ENCODE measurements at places on chromosomes 13 and 19.

DNA sequence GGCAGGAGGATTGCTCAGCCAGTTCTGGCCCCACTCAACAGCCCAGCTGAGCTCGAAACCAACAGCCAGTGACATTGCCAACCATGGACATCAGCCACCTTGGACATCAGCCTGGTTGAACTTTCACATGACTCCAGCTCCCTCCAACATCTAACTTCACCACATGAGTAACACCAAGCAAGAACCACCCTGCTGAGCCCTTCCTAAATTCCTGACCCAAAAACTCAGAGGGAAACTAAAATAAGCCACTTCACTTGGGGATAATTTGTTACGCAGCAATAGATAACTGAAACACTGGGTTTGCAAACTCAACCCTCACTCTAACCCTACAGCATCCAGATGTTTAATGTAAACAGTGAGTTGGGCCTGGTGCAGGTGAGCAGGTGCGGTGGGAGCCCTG, 10.7 kb upstream of the LRFN3 start:
- DNase-seq: no peak

DNA sequence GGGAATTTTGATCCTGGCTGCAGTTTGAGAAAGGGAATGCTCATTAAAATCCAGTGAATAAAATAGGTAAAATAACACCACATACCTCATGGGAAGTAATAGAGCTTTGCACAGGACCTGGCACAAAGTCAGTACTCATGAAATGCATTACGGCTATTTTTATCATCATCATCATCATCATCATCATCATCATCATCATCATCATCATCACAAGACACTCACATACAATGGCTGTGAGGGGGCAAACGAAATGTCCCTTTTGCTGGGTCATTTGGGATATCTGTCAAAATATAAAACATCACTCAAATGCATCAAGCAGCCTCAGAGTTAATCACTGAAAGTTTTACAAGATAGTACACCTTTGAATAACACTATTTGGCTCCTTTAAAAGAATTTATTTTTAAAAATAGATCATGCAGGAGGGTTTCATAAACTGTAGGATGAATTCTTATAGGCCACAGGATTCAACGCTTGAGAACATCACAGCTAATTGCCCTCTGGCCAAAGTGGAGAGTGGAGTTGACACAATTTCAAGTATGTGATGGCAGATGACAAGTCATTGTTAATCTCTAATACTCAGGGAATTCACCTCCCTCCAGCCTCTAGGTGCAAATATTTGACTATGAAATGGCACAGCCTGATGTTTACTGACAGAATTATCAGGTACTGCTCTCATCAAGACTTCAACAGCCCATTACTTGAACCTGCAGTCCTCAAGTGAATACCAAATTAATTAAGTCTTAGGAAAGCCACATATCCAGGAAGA, 14.2 kb upstream of the ZNF599 start:
- no peak for DNase-seq

DNA sequence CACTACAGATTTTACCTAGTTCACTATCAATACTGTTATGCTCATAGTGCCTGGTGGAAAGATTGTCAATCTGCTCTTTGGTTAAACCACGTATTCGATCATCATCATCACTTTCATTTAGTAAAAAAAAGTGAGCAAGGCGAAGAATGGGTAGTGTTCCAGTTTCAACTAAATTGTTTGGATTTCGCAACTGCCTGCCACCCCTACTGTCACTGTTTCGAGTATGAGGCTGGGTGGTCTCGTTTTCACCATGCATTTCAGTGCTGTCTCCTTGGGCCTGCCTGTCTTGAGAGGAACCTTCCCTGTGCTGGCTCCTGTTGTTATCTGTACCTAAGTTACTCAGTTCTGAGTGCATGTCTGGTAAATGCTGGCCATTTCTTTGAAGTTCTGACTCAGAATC, 8.1 kb downstream of the RNF6 start:
- DNase-seq: no peak

GRCh38 chr19:30423481-30423880, 51.3 kb downstream of the ZNF536 start:
- DNase-seq: peak; percentile 83

DNA sequence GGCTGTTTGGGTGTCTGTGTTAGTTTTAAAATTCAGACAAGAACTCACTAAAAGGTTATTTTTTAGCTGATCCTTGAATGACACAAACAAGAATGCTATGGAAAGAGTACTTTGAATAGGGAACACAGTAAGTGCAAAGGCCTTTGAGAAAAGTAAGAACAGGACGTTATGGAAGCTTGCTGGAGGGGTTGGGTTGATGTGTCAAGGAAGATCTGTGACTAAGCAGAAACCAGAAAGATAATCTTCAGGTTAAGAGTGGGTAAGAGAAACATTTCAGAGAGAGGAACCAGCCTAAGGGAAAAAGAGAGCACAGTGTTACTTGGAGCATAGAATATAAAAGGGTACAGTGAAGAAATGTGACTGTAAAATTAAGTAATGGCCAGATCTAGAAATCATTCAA, 41.2 kb upstream of the TRPC4 start:
- no peak for DNase-seq

DNA sequence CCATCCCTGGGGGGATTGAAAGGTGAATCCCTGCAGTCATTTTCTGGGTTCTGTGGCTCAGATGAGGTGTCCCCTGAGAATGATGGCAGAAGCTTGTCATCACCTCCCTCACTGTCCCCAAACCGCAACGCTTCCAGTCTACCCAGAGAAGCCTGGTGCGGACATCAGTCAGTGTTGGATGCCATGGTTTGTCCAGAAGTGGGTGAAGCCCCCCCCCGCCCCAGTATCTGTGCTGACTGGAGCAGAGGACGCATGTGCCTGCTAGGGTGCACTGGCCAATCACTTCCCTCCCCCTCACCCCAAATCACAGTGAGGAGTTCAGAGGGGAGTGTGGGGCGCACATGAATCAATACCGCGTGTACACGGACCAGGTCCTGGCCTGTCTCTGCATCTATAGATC, 150.5 kb downstream of the TEX29 start:
- no peak for DNase-seq

DNA sequence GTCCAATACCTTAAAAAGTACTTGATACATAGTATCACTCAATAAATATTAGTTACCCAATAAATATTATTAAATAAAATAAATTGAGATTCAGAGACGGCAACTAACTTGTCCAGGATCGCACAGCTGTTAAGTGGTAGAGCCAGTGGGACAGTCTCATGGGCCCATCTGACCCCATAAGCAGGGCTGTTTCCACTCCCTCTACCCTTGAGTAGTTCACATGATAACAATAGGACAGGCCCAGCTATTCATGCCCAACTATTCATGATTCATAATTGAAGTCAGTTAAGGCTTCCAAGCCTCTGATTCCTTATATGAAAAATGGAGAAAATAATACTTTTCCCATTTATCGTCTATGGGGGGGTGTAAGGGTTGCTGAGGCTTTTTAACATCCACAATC, 78.2 kb downstream of the C13orf42 start:
- no peak for DNase-seq

DNA sequence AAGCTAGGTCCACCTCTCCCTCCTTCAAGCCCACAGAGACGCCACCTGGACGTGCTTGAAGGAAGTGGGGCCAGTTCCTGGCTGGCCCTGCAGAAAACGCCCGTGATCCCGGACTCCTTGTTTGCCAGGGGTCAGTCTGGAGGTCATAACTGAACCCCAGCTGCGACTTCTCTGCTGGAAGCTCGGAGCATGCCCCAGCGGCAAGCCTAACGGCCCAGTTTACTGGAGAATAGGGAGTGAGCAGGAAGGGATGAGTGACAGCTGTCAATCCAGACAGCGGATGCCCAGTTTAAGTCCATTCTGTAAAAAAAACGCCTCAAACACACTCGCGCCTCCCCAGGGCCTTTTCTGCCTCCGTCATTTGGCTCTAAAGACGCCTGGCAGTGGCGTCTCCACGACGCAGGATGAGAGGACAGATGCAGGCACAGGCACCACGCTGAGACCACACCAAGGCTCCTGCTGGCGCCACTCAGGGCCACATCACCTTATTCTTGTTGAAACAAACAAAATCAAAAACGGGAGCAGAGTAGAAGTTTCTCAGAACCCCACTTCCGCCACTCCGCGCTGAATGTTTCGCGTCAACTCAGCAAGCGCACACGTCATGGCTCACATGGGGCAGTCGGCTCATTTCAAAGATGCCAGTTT, 57.6 kb downstream of the RASA3 start:
- DNase-seq: no peak

- no peak for DNase-seq
Observed at GRCh38 chr13:47372751-47373150, 475.9 kb upstream of the HTR2A start.

- DNase-seq: no peak
Observed at GRCh38 chr19:6602729-6603114, 11.8 kb upstream of the CD70 start.

DNA sequence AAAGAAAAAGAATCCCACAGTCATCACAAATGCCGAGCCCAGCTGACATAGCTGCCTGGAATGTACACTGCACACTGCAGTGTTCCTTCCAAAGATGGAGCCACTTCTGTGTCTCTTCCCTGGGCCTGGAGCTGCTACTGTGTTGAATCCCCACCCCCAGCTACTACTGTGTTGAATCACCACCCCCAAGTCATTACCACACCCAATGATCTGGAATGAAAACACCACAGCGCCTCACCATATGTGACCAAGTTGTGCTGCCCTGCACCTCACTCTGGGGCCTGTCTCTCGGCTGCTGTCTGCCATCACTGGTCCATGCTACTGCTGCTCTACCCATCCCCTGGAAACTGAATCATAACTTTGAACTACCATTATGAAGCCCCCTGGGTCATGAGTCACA, 861.2 kb downstream of the UQCRFS1 start:
- no peak for DNase-seq

DNA sequence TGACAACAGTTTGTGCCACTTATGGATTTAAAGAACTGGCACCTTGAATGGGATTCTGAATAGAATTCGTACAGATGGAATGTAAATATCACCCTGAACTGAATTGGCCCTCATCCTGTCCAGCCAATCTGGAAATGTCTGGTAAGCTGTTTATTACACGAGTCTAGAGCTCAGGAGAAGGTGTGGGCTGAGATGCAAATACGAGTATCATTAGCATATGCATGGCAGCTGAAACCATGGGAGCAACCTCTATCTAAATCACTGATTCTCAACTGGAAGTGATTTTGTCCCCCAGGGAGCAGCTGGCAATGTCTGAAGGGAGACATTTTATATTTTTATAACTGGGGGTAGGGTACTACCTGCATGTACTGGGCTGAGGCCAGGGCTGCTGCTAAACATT, 15.6 kb upstream of the VWA8 start:
- DNase-seq: no peak

- DNase-seq: peak; percentile 99
Observed at GRCh38 chr19:18940769-18941627, at the start of gene HOMER3. TSS of gene HOMER3 (minus strand) at chr19:18941217. CDS start at chr19:18938982, 2,235 bp downstream.

GRCh38 chr13:104206450-104207044, 1140.3 kb upstream of the SLC10A2 start:
- DNase-seq: no peak

GRCh38 chr13:76387566-76387965, 498.6 kb downstream of the KCTD12 start:
- no peak for DNase-seq

DNA sequence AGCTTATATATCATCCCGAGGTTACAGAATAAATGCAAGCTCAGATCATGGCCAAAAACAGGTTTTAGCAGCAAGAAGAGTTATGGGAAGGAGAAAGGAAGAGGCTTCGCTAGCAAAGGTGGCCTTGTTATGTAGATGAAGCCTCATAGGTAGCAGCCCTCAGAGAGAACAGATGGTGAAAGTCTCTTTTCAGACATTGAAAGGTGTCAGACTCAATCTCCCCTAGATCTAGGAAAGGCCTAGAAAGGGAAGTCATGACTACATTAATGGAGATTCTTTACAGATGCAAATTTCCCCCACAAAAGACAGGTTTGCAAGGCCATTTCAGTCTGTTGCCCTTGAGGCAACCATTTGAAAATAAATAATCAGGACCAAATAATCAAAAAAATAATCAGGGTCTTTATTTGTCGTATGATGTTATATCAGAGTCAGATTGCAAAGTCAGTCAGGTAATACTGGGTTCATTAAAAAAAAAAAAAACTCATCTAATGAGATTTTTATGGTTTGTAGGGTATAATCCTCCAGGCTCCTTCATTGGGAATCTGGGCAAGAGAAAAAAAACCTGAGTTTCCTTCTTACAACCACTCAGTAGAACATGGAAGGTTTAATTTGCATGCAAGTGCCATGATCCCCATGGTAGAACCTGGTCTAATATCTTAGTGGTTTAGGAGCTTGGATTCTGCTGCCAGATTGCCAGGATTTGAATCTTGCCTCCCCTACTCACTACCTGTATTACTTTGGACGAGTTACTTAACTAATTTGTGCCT, 50.8 kb upstream of the HTR2A start:
- no peak for DNase-seq

GRCh38 chr19:19026299-19026971, 6.9 kb downstream of the SUGP2 start:
- no peak for DNase-seq

- DNase-seq: no peak
Observed at GRCh38 chr19:29384656-29385055, 141.1 kb upstream of the VSTM2B start.

DNA sequence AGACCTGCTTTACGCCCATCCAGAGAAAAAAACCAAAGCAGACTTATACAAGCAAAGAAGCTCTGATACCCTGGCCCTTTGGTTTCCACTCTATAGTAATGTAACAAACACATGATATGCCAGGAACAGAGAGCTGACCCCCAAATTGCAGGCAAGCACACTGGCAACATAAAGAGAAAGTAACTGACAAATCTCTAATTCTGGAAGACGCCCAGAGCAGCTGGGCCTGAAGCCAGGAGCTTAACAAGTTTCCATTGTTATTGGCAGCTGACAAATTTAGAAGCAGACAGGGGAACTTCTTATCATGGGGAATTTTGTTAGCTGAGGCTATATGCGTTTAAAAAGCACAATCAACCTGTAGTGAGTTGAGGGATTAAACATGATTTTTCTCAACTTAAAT, 158.0 kb downstream of the DLEU7 start:
- DNase-seq: no peak

DNA sequence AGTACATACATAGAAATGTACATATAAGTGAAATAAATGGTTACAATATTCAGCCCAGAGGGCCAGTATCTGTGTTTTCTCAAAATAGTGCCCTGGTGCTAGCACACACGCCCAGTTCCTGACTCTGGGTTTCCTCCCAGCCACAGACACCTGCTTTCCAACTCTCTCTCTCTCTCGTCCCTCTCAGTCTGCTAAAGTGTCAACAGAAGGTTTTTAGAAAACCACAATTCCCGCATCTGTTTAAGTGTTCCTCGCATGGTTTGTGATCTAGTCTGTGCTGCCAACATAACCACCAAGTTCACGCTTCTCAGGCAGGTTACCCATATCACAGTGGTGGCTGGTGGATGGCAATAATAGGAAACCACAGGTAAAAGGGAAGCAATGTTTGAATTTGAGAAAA, 17.8 kb upstream of the UPF3A start:
- no peak for DNase-seq

DNA sequence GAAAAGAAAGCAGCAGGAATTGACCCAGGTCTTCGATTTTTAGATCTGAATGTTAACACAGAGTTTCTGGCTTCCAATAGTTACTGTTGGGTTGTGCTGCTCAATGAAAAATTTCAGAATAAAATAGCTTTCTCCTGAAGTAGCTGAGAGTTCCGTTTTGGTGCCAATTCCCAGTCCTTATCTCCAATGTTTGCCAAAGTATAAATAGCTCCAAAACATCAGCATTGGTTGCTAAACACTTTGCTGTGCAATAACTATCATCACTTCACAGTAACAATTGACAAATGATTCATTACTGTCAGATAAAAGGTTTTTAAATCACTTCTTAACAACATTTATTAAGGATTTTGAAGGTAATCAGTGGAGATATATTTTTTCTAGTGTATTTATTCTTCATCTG, 446.0 kb downstream of the PCDH20 start:
- no peak for DNase-seq

- DNase-seq: no peak
Observed at GRCh38 chr13:85700906-85701305, 98.3 kb downstream of the SLITRK6 start.
